ENCODE measurements at places on chromosomes 11 and 22.

GRCh38 chr11:117861151-117862018 lies 15.1 kb downstream of the FXYD6 start:
- peak; percentile 53 for DNase-seq

DNA sequence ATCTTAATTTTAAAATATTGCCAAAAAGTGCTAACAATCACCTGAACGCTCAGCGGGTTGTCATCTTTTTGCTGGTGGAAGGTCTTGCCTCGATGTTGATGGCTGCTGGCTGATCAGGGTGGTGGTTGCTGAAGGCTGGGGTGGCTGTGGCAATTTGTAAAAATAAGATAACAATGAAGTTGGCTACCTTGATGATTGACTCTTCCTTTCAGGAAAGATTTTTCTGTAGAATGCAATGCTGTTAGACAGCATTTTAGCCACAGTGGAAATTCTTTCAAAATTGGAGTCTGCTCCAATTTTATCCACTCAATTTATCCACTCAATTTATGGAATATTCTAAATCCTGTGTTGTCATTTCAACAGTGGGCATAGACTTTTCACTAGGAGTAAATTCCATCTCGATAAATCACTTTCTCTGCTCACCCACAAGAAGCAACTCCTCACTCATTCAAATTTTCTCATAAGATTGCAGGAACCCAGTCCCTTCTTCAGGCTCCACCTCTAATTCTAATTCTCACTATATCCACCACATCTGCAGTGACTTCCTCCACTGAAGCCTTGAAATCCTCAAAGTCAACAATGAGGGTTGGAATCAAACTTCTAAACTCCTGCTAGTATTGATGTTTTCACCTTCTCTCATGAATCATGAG lies 78.8 kb downstream of the LINC01488 start:
- DNase-seq = no peak

- DNase-seq = peak; percentile 78
These were observed 21.8 kb downstream of the NF2 start for GRCh38 chr22:29625090-29625825.

GRCh38 chr11:65110354-65110861 lies 1.3 kb upstream of the TM7SF2 start:
- peak; percentile 92 for DNase-seq

DNA sequence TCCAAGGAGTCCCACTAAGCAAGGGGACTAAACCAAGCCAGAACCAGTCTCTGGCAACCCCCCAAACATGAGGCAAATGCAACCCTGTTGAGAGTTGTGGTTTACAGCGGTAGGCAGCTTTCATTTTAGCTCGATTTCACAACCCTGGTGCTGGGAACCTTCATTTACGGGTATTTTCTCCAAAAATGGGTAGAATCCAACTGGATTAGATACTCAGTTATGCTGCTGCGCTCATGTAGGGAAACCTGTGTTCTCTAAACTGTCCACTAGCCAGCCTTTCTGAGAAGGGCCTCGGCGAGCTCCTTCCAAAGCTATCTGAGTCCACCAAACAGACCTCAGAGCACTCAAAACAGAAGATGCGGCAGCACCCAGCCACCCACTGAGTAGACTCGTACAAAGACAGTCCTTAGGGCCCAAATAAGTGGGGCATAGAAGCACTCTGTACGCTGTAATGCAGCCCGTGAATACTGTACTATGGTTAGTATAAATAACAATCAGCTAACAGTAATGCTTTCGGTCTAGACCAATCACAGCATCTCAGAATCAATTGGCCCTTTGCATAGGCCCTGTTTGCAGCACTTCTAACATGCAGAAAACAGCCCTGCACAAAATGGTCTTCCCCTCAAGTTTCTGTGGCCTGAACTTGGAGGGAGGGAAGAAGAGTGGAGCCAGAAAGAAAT lies 104.7 kb downstream of the ETS1 start:
- no peak for DNase-seq

GRCh38 chr11:62017878-62018655 lies 50.6 kb upstream of the FTH1 start:
- DNase-seq = no peak

DNA sequence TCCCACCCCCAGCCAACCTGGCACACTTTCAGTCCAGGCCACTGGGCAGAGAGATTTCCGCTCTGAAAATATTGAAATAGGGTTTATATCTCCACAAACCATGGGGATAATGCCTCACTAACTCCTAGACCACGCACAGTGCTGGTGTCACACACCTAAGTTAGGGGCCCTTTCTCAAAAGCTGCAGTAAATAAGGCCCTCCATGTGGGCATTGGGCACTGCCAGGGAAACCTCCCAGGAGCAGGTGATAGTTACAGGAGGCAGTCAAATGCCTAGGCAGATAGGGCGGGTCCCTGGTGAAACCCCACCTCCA lies 3.1 kb upstream of the IL10RA start:
- DNase-seq = no peak

DNA sequence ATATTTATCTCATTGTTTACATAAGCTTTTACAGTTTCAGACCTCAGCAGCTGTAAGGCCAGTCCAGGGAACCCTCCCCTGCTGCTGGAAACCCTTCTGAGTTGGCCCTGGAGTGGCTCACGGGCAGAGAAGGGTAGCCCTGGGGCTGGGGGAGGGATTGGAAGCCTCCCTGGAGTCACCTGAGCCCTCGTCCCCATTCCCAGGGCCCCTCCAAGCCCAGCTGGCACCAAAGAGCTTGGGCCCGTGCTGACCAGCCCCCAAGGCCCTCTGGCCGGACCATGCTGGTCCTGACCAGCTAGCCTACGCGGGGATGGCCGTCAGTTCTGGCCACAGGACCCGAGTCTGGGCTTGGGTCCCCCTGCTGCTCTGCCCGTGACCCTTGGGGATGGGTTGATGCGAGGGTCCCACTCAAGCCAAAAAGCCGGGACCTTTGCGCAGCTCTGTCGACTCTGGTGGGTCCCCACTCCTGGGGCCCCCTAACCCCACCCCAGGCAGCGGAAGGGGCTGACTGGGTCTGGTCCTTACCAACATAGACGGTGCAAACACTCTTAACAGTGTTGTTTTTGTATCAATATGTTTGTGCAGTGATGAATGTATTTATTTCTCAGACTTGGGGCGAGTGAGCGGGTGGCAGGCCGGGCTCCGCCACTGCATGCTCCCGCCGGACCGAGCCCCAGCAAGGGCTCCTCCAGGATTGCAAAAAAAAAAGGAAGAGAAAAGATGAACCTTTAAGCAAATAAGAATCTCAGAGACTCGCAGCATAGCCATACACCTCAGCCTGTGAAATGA lies 17.5 kb upstream of the TMEM191C start:
- no peak for DNase-seq

DNA sequence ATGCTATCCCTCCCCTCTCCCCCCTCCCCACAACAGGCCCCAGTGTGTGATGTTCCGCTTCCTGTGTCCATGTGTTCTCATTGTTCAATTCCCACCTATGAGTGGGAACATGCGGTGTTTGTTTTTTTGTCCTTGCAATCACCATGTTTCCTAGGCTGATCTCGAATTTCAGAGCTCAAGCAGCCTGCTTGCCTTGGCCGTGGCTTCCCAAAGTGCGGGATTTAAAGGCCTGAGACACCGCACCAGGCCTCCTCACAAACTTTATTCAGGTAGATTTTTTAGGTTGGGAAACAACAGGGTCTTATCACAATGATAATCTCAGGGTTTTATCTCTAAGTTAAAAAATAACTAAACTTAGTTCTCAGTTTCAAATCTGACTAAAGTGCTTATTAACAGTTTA lies 125.4 kb downstream of the LUZP2 start:
- no peak for DNase-seq

DNA sequence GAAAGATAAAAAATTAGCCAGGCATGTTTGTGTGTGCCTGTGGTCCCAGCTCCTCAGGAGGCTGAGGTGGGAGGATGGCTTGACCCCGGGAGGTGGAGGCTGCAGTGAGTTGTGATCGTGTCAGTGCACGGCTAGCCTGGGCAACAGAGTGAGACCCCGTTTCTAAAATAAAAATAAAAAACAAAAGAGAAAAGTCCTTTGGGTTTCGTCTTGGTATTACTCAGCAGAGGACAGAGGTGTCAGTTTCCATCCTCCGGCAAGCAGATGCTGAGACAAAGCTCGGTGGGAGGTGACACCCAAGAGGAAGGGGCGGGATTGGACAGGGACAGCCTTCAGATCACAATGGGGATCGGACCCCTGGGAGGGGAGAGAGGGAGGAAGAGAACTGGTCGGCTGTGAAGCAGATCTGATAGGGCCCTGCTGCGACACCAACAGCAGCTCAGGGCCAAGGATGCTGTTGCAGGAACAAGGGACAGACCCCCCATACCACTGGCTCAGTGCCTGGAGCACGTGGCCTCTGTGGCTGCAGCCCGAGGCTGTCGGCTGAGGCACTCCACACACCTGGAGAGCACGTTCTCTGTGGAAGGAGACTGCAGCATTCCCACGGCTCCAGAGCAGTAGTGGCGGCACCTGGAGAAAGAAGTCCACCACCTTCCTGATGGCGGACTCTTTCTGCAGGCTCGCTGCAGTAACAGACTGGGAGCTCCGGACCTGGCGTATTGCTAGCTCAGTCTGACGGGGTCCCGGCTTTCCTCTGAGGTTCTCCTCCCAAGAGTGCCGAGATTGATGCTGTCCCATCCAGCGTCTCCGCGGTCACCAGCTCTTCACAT lies 5.2 kb upstream of the BID start:
- DNase-seq = no peak

DNA sequence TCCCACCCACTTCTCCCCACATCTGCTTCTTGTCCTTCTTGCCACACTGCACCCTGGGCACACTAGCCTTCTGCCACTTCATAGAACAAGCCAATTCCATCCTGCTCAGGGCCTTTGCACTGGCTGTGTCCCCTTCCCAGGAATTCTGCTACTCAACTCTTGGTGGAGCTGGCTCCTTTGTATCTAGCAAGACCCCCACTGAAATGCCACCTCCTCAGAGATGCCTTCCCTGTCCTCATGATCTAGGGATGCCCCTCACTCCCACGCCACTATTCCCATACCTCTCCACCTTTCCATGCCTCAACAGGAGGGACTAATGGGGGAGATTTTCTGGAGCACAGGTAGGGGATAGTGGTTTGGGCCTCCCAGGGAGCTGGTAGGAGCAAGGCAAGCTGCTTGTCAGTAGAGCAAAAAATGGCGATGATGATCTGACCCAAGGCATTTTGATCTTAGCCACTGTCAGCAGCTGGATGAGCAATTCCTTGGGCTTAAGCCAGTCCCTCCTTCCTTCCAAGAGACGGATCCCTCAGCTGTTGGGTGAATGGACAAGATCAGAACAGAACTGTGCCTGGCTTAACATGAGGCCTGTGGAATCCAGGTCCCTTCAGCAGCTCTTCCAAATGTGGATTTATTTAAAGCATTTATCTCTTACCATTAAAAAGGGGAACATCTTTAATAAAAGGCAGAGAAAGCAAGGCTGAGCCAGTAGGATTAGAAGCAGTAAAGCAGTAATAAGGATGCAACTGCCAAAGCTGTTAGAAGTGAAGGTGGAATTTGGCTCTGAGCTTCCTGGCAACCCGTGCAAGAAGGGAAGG lies 4.0 kb upstream of the PRDM11 start:
- DNase-seq = no peak

DNA sequence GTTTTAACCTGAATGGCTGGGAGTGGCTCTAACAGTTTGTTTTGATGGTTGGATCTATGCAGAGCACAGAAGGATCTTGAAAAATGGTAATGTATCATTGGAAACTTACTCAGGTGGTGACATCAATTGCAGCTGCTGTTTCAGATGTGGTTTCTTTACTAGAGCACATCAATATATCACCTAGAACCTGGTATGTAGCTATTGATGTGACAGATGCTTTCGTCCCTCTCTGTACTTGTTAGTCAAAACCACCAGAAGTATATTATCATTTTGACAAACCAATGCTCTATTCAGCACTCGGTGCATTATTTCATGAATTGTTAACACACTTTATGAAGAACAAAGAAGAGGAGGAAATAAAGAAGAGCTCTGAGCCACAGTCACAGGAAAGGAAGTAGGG lies 26.6 kb upstream of the SCN3B start:
- DNase-seq = no peak

DNA sequence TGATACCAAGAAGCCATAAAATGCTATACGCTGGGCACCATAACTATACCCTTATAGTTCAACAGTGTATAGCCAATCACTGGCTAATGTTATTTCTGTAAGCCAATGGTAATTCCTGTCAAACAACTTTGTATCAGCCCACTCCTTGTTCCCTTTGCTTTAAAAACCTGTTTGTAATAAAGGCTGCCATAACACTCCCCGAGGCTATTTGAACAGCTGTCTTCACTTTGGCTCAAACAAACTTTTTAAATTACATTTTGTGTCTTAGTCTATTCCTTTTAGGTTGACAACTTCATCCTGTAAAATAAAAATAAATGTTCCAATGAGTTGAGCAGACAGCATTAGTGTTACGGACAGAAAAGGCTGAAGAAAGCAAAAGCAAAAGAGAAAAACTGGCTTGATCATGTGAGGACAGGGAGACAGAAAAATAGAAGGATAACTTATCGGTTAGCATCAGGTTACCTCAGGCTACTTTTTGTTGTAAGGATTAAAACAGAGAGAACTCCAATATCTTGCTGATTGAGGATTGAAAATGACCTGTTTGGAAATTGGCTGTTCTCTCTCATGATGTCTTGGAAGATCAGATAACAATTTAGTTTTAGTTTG lies 95.0 kb downstream of the AASDHPPT start:
- DNase-seq = peak; percentile 50

- DNase-seq = no peak
These were observed 27.3 kb upstream of the WNT7B start for GRCh38 chr22:46004105-46004866.

DNA sequence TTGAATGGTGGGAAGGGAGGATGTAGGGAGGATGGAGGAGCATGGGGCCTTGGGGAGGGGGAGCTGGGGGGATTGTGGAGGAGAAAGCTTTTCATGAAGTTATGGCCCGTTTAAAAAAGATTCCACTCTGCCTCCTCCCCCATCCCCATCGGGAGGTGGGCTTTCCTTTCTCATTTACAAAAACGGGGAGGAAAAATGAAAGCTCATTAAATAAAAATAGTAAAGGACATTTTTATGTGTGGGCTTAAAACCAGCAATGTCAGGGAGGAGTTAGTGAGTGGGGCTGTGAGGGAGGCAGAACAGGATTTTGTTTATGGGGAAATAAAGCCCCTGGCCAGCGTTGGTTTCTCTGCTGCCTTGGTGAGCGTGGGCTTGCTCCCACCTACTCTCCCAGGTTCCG lies 83.2 kb downstream of the ZBTB16 start:
- no peak for DNase-seq

GRCh38 chr11:1323774-1324173 lies 14.3 kb upstream of the TOLLIP start:
- DNase-seq = no peak

GRCh38 chr11:86449993-86450629 lies 75.4 kb downstream of the CCDC81 start:
- DNase-seq = no peak

DNA sequence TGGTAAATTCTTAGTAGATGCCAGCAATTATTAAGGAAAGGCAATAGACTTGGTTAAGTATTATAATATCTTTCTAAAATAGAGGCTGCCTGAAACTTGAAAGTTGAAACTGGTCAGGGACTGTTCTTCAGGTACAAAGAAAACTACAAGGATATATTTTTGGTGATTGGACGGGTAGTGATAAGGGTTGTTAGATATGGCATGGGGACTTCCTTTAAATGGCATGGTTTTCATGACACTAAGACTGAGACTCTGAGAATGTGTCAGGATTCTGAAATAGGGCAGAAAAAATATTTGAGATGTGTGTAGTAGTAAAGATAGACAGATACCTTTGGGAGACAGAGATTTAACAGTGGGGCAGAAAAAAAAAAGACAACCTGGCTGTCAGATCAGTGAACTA lies 108.4 kb upstream of the SLC5A12 start:
- DNase-seq = no peak

- DNase-seq = no peak
These were observed 653 bp downstream of the NAGA start for GRCh38 chr22:42069801-42070516.

All from hepatocyte (in vitro differentiated cells).